Tibial nerve (tissue), 4 donors: ENCODE measurements at places on chromosomes 7 and 10. TPM values are rescaled to one million over a fixed set of nuclear protein-coding genes. Genes with fewer than 3 reads are reported as not detected.
A peak's percentile ranks its signal among the peaks of the same experiment; 100 is the strongest.

The WNT8B gene
- total RNA-seq, result not detected

The GBF1 gene
- 31.0 TPM for total RNA-seq

The MMD2 gene
- not detected for total RNA-seq

The GSTK1 gene
- 168 TPM for total RNA-seq

The DGKI gene
- total RNA-seq, result 0.21 TPM

The VENTX gene
- 2.5 TPM for total RNA-seq

The ADGRA1 gene
- total RNA-seq, result not detected

The SHTN1 gene
- 15.9 TPM for total RNA-seq

The NPY4R2 gene
- not detected for total RNA-seq

DNA sequence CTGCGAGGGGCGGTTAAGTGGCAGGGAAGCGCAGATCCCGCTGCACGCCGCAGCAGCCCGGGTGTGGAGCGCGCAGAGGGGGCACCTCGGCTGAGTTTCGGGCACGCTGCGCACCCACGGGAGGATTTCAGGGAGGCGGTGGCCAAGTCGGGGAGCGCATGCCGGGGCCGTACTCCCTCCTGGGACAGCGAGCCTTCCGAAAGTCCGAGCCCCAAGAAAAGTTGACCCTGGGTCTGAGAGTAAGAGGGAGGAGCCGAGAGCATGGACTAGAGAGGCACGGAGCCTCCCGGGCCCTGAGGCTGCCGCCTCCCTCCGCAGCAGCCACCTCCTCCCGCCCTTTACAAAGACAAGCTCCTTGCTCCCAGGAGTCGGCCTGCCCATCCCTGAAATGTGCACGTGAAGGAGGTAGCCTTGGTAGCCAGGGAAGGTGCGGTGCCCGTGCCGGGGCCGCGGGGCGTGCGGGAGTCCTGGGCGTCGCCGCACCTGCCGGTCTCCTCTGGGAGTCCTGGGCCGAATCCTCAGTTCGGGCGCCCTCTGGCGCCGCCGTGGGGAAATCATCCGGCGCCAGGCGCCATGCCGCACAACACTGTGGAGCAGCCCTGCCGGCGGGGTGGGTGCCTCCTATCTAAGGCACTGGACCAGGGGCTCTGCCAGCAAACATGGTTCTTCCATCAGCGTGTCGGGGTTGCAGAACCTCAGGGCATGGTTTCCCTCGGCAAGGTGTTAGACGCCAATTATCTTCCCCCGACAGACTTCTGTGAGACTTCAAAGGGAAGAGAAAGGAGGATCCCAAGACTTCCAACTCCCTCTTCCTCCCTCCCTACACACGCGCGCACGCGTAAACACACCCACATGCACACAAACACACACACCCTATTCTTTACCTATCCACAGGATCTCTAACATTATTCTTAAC lies 104.0 kb downstream of the TRIL start:
- H3K4me3 ChIP-seq, result peak overlapping the region; percentile 41
- H3K27ac ChIP-seq, result peak overlapping the region; percentile 58
- no peaks in the 10 kb centered on the region for H3K36me3 ChIP-seq
- peaks cover 15% of the 10 kb centered on the region for H3K4me1 ChIP-seq
- H3K27me3 ChIP-seq, result no peaks in the 10 kb centered on the region
- DNase-seq, result peak; percentile 65

DNA sequence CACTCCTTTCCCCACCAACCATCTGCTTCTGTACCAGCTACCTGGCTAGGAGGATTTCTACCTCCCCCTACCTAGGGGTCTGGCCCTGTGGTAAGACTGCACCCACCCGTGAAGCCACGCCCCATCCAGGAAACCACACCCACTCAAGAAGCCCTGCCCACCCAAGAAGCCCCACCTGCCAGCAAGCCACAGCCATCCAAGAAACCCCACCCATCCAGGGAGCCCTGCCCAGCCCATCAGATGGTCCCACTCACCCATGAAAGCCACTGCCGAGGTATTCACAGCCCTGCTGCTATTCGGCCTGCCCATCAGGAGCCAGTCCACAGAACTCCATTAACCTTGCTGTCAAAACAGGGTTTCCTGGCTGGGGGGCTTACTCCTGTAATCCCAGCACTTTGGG lies 15.6 kb upstream of the MUC3A start:
- no peak overlapping the region for H3K27ac ChIP-seq
- no peaks in the 10 kb centered on the region for H3K4me1 ChIP-seq
- H3K36me3 ChIP-seq, result no peaks in the 10 kb centered on the region
- DNase-seq, result no peak
- no peaks in the 10 kb centered on the region for H3K27me3 ChIP-seq
- H3K4me3 ChIP-seq, result no peak overlapping the region

- H3K27ac ChIP-seq, result no peak overlapping the region
- peaks cover 6% of the 10 kb centered on the region for H3K4me1 ChIP-seq
- no peaks in the 10 kb centered on the region for H3K36me3 ChIP-seq
Measured at GRCh38 chr7:69996121-69996520, 397.8 kb downstream of the AUTS2 start.

DNA sequence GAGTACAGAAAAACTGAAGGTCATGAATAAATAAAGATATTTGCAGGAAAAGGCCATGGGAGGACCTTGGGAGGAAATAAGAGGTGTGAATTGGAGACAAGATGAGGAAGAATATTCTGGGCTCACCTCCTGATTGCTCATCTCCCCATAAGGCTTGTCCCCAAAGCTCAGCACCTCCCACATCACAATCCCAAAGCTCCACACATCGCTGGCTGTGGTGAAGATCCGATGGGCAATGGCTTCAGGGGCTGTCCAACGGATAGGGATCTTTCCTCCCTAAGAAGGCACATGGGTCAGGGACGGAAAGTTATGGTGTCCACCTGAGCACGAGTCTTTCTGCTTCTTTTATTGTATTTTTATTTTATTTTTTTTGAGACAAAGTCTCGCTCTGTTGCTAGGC lies 12.9 kb downstream of the ZYX start:
- H3K27ac ChIP-seq, result no peak overlapping the region
- H3K36me3 ChIP-seq, result no peaks in the 10 kb centered on the region
- DNase-seq, result no peak
- H3K4me3 ChIP-seq, result no peak overlapping the region
- no peaks in the 10 kb centered on the region for H3K27me3 ChIP-seq

- no peaks in the 10 kb centered on the region for H3K4me1 ChIP-seq
- no peaks in the 10 kb centered on the region for H3K36me3 ChIP-seq
- H3K27me3 ChIP-seq, result no peaks in the 10 kb centered on the region
- H3K4me3 ChIP-seq, result no peak overlapping the region
Measured at GRCh38 chr7:129160161-129160905, 15.8 kb downstream of the TSPAN33 start.

DNA sequence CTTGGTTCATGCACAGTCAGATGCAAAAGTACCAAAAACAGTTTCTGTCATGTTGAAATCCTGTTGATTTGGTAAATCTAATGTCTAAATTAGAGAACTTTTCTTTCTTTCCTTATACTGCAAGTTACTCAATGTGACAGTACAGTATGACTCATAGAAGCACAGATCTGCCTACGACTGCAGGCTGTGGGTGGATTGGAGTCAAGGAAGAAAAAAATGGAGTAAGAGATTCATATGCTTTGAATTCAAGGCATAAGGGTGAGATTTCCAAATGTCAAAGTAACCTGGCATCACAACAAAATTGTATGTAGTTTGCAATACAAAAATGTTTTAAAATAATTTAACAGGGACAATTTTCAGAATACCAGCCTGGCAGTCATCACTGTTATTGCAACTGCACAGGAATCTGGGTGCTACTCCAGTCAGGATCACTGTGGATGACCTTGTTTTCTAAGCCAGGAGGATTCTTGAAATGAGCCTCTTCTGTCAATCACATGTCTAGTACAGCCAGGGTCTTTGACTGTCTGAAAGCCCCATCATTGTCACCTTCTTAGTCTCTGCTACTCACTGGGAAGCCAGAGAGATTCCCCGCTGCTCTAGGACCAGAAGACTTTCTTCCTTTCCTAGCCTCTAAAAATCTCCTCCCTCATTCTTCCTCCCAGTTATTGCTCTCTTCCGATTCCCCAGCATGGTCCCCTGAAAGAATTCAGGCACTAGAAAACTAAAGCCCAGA lies 83.6 kb downstream of the CD36 start:
- no peak overlapping the region for H3K4me3 ChIP-seq
- H3K4me1 ChIP-seq, result peaks cover 6% of the 10 kb centered on the region
- peak overlapping the region; percentile 92 for H3K27ac ChIP-seq
- DNase-seq, result no peak

DNA sequence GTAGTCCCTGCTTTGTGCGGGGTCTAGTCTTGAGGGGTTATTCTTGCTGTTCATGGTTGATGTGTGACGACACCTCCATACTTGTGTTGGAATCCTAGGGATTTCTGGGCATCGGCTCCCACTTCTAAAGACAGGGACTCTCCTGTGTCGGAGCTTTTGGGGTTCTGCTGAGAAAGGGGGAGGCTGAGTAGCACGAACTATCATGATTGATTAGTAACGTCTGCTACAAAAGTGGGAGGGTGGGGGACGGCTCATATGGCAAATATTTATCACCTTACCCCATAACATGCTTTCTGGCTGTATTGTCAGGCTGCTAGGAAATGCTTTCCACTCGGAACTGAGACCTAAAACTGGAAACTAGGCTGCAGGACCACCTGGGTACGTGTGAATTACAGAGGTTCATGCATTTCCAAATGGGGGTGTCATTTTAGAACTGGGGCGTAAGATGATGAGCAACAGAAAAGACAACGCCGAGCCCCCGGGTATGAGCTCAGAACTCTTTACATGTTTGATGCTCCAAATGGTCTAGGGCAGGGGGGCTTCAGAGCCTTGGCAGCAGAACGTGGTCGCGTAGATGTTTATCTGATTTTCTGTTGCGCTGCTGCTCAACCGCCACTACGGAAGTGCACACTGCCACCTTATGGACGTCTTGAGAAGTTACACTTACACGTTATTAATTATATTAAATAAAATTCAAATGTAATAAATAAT lies 15.1 kb upstream of the NME8 start:
- no peaks in the 10 kb centered on the region for H3K27me3 ChIP-seq
- H3K4me1 ChIP-seq, result no peaks in the 10 kb centered on the region
- no peak overlapping the region for H3K27ac ChIP-seq
- H3K36me3 ChIP-seq, result no peaks in the 10 kb centered on the region
- H3K4me3 ChIP-seq, result peak overlapping the region; percentile 17

DNA sequence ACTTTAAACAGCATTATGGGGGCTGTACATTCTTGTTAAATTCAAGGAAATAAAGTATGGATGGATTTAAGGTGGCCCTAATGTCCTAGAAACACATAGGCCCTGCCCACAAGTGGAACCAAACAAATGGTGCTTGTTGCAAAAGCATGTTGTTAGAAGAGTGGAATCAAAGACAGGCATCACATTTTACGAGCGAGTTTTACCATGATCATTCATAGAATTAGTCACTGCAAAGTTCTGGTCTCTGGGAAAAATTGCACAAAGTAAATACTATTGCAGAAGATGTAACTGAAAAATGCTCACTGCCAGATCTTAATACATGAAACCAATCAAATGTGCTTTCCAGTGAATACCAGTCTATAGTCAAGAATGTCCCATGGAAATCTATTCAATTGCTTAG lies 677.1 kb downstream of the PARD3 start:
- no peaks in the 10 kb centered on the region for H3K4me1 ChIP-seq
- no peaks in the 10 kb centered on the region for H3K27me3 ChIP-seq
- H3K36me3 ChIP-seq, result peaks cover 3% of the 10 kb centered on the region
- H3K27ac ChIP-seq, result no peak overlapping the region

GRCh38 chr10:110827410-110827809 lies 44.3 kb upstream of the PDCD4 start:
- no peaks in the 10 kb centered on the region for H3K27me3 ChIP-seq
- H3K4me1 ChIP-seq, result no peaks in the 10 kb centered on the region
- H3K36me3 ChIP-seq, result no peaks in the 10 kb centered on the region
- H3K4me3 ChIP-seq, result no peak overlapping the region
- no peak for DNase-seq

GRCh38 chr7:23016345-23017253 lies 2.7 kb upstream of the HYCC1 start:
- no peak for DNase-seq
- no peak overlapping the region for H3K4me3 ChIP-seq
- no peaks in the 10 kb centered on the region for H3K36me3 ChIP-seq
- H3K27me3 ChIP-seq, result no peaks in the 10 kb centered on the region
- H3K27ac ChIP-seq, result no peak overlapping the region

GRCh38 chr10:17669185-17669872 lies 25.4 kb downstream of the STAM start:
- H3K27ac ChIP-seq, result no peak overlapping the region
- no peak overlapping the region for H3K4me3 ChIP-seq
- DNase-seq, result no peak

DNA sequence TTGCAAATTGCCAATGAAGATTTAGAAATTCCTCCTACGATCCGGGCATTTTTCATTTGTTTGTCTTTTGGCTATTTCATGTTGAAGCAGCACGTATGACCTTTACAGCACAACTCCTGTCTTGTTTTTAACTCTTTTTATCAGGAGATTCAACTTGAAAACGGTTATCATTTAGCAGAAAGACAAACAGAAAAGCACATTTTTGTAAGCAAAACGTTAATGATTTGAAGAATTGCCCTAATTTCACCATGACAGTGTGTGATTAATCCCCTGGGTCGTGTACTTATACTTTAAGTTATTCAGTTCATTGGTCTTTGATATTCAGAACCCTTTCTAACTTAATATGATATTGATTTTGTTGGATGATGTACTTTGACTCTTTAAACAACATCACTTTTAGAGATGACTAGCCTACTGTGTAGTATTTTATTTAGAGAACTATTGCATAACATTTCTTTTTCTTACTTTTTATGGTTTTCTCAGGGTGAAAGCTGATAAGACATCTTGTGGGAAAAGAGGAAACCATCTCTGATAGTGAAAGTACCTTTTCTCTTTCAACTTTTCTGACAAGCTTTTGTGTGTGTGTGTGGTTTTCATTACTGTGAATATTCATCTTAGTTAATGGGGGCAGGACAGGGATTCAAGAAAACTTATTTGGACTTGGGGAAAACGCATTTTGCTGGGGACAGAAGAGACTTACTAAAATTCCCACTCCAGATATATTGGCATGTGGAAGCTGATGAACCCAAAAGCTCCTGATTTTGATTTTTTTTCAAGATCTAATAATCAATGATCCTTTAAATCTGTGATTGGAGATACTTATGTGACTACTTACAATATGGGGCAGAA lies 8.1 kb downstream of the HHEX start:
- DNase-seq, result no peak
- peaks cover 81% of the 10 kb centered on the region for H3K27me3 ChIP-seq
- H3K36me3 ChIP-seq, result no peaks in the 10 kb centered on the region
- no peaks in the 10 kb centered on the region for H3K4me1 ChIP-seq

DNA sequence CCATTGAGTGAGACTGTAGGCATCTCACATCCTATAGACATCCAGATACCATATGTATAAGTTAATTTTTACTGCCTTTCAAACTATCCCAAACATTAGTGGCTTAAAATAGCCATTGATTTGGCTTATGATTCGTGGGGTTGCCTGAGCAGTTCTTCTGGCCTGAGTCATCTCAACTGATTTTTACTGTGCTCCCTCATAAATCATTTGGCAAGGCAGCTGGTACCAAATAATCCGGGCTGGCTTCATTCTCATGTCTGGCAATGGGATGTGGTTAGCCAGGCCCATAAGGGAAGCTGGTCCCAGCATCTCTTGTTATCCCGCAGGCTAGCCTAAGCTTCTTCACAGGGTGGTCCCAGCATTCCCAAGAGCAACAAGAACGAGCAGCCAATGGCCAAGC lies 6.7 kb upstream of the LRGUK start:
- no peak overlapping the region for H3K4me3 ChIP-seq
- H3K27ac ChIP-seq, result no peak overlapping the region
- H3K4me1 ChIP-seq, result no peaks in the 10 kb centered on the region
- H3K36me3 ChIP-seq, result no peaks in the 10 kb centered on the region
- DNase-seq, result no peak
- no peaks in the 10 kb centered on the region for H3K27me3 ChIP-seq
